ACHN (cell line): ENCODE measurements at places on chromosomes 3 and 15.

GRCh38 chr3:94011233-94011711 lies 17.1 kb downstream of the STX19 start:
- no peak for DNase-seq

DNA sequence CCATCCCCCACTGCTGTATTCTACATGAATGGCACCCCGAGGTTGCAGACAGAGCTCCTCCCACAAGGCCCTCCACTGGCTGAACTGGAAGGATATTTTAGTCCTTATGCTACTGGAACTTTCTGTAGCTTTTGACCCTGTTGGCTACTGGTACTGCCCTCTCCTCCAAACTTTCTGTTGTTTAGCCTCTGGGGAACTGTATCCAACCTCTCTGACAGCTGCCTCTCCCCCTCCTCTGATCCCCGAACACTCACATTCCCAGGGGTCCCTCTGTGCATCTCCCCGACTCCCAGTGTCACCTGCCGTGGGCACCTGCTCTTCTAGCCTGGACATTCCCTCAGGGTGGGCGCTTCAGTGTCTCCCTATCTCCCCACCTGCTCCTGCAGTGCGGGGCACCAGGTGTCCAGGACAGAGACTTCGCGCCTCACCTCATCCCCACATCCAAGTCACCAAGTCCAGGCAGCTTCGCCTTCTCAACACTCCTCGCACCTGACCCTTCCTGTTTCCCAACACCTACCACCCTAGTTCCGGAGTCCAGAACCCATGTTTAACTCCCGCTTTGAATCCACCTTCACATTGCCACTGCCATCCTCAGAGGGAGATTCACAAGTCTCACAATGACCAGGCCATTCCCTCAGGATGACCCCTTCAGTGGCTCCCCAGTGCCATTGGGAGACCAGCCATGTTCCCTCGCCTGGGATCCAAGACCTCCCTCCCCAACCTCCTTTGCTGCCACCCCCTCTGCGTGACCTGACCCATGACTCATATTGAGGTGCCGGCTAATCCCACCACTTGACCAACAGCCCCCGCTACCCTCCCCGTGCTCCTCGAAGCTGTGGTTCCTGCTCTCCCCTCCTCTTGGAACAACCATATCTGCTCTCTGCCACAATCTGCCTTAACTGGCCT lies 34.2 kb downstream of the BDH1 start:
- DNase-seq: no peak

DNA sequence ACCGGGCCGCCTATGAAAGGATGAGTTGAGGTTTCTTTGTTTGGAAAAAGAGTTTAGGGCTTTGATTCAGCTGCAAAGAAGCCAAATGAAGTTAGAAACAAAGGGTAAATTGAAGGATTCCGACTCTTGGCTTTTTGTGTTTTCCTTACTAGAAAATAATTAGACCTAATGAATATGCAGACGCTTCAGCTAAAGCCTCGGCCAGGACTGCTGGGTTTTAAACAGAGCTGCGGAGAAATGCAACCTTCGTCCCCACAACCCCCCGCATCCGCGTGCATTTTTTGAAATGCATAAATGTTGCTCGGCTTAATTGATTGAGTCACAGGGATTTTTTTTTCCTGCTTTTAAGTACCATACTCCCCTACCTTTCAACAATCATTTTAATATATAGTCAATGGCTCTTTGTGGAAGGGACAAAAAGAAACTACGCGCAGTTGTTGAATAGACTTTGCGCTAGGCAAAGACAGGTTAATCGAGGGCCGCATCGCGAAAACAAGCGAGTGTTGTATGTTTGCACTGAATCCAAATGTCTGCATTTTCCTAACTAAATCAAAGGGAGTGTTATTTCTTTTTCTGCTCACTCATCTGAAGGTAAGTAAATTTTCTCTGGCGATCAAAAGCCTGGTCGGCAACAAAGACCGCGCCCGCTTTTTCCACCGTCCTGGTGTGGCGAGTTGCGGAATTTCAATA lies 1.3 kb upstream of the ZIC4 start:
- DNase-seq: no peak

DNA sequence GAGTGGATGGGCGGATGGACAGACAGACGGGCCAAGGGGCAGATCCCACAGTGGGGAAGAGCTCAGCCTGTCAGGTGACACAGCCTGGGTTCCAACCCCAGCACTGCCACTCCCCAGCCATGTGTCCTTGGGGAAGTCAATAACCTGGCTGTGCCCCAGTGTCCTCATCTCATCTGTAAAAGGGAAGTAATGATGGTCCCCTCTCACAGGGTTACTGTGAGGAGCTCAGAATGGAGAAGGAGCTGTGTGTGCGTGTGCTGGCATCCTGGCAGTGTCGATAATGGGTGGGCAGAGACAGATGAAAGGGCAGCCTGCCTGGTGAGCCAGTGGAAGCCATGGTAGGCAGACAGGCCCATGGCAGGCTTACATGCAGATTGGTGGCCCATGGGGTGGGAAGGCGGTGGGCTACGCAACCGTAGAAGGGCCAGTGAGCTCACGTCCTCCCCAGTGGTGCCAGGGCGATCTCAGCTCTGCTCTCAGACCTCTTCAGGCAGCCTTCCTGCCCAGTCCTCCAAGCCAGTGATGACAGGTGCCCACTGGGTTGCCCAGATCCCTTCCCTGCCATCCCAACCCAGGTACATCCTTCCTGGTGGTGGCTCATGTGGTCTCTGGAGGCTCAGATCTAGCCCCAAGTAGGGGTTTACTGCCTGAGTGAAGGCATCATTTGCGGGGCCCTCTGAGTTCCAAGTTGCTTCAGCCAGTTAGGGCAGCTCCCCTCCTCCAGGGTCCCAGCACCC lies 2.3 kb upstream of the DNAJB8 start:
- DNase-seq: no peak

- peak; percentile 23 for DNase-seq
These were observed 6.0 kb upstream of the LIPH start for GRCh38 chr3:185558395-185558794.

GRCh38 chr3:159781867-159782266 lies 206.8 kb upstream of the IL12A start:
- DNase-seq: no peak

DNA sequence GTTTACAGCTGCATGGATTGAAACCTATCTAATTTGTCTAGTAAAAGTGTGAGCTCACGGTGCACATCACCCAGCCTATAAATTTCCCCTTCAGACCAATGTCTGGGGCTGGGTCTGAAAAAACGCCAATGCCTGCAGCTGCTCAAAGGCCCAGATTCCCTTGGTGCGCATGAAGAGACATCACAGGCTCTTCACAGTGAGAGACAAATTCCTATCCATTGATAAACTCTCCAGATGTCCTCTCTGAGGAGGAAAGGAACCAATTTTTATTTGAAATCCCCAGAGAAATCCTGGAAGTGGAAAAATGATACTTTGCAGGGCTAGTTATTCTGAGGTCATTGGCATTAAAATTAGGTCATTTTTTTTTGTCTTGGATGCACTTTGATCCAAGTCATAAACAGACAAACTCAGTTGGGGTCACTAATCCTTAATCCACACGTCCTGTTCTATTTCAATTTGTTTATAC lies 360.5 kb downstream of the EPHA3 start:
- DNase-seq: no peak

DNA sequence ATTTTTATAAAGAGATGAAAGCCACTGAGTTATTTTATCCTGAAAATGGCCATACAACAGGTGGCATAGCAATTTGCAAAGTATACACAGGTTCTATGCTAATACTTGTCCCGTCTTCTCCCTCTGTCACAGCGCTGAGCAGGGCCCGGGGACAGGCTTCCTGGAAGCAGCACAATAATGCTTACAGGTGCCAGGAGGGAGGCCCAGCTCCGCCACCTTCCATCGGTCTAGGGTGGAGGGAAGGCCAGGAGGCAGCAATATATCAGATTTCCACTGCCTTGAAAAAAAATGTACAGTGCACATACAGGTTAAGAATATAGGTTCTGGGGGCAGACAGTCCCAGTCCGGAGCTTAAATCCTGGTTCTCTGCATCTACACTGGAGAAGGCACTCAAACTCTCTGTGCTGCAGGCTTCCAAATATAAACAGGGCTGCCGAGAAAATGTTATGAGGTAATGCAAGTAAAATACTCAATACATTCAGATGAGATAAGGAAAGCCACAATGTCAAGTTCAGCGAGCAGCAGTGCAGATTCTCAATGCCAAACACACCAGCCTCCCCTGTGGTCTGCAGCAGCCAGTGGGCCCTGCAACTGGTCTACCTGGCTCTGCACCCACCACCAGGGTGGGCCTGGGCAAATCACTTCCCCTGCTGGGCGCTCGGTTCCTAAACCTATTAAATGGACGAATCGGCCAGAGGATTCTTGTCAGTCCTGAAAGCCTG lies 189.6 kb downstream of the XXYLT1 start:
- DNase-seq: peak; percentile 32

- DNase-seq: no peak
These were observed 33.0 kb upstream of the LARS2 start for GRCh38 chr3:45355351-45355750.

GRCh38 chr3:108403686-108404345 lies 106.6 kb downstream of the MYH15 start:
- DNase-seq: no peak
